Cortex of kidney (tissue), 1 donor: ENCODE measurements at places on chromosomes 5 and 9.

- DNase-seq = no peak
These were observed 12.0 kb upstream of the AJM1 start for GRCh38 chr9:136829981-136830885.

DNA sequence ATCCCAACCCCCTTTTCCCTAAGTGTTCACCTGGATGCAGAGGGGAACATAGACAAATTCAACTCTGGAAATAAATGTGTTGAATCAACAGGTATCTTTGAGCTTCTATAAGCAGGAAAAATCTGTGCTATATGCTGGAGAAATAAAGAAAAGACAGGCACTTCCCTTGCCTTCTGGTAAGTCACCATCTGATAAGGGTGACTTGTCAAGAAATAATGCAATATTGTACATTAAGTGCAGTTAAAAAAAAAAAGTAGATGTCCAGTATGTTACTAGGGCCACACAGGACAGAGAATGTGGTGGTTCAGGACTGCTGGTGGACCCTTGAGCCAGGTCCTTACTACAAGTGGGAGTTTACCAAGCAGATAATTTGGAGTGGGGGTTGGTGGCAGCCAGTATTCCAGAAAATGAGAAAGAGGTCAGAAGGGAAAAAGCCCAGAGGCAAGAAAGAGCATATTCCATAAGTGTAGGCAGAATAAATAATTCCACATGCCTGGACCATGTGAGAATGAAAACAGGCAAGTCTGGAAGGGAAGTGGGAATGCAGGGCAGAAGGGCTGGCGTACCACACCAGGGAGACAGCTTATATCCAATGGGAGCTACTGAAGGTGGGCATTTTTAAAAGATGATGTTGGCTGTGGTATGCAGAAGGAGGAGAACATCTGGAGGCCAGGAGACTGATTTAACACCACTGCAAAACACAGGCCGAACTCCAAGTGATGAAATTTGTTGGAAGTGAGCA, 209.9 kb downstream of the SEMA5A start:
- DNase-seq = no peak

GRCh38 chr5:116371935-116372334, 202.7 kb downstream of the SEMA6A start:
- no peak for DNase-seq

GRCh38 chr9:93258419-93258817, 74.5 kb downstream of the WNK2 start:
- no peak for DNase-seq

DNA sequence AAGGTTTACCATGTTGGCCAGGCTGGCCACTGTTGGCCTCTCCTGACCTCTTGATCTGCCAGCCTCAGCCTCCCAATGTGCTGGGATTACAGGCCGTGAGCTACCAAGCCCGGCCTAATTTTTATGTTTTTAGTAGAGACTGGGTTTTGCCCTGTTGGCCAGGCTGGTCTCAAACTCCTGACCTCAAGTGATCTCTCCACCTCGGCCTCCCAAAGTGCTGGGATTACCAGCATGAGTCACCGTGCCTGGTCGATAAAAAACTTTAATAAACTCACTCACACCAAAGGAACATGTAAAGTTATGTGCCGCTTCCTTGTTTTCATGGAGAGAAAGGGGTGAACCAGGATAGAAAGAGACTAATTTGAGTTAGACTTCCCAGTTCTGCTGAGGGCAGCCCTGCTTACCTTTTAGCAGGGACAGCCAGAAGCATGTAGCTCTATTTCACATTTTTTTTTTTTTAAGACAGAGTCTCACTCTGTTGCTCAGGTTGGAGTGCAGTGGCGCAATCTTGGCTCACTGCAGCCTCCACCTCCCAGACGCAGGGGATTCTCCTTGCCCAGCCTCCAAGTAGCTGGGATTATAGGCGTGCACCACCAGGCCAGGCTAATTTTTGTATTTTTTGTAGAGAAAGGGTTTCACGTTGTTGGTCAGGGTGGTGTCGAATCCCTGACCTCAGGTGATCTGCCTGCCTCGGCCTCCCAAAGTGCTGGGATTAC, 11.4 kb upstream of the HAUS6 start:
- no peak for DNase-seq

- DNase-seq = no peak
These were observed 130.5 kb upstream of the ITGA1 start for GRCh38 chr5:52657247-52657645.

- no peak for DNase-seq
These were observed 97.0 kb upstream of the ZNF366 start for GRCh38 chr5:72604111-72604797.

- no peak for DNase-seq
These were observed 978 bp upstream of the BRD3OS start for GRCh38 chr9:134024214-134024792.

DNA sequence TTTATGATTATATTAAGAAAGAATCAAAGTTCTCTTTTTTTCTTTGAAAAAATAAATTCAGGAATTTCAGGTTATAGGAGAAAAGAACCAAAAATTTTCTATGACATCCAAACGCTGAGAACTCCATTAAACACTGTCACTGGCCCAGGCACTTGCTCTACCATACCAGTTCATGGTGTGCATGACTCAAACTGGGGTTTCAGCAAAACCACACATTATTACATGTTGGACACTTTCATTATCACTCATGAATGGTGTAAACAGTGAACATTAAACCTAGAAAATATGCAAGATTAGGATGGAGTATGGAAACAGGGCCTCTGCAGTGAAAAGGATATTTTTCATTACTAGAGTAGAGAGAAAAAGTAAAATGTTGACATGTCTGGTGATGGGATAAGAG, 369.9 kb upstream of the FAM174A start:
- DNase-seq = no peak

GRCh38 chr9:107782381-107782780, 292.8 kb upstream of the KLF4 start:
- no peak for DNase-seq

DNA sequence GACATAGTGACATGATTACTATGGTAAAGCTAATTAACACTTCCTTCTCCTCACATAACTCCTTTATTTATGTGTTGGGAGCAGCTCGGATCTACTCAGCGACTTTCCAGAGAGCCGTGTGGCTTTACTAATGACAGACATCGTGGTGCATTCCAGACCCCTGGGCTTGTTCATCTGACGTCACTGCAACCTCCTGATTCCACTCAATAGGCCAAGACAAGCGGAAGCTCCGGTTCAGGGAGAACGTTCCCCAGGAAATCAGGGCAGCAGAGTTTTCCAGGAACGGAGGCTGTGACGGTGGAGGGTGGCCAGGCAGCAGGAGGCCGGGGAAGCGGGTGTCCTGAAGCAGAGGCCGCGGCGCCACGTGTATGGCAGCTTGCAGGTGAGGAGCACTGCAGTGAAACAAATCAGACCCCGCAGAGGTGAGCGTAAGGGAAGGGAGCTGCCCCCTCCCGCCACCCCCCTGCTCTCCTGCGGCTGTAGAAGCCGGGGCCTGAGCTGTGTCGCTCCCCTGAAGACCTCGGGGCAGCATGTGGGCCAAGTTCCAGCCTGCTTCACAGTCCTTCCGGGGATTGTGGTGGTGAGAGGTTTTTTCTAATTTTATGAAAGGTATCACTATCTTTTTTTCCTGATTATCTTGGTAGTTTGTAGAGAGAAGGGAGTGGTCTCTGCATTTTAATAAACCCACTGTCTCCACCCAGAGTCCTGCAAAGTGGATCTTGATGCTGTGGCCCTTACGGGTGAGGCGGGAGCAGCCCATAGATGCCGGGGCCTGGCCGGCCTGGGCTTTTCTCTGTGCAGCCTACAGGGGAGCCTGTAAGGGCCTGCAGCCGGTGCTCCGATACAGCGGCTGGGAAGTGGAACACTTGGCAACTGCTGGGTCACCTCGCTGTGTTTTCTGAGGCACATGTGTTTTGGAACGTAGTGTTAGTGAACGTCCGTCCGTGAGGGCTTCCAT, 220.4 kb upstream of the IRX4 start:
- no peak for DNase-seq

GRCh38 chr9:95726756-95727155, 148.7 kb upstream of the ERCC6L2 start:
- no peak for DNase-seq

- DNase-seq = no peak
These were observed 20.5 kb upstream of the B4GALT1 start for GRCh38 chr9:33187519-33188218.

DNA sequence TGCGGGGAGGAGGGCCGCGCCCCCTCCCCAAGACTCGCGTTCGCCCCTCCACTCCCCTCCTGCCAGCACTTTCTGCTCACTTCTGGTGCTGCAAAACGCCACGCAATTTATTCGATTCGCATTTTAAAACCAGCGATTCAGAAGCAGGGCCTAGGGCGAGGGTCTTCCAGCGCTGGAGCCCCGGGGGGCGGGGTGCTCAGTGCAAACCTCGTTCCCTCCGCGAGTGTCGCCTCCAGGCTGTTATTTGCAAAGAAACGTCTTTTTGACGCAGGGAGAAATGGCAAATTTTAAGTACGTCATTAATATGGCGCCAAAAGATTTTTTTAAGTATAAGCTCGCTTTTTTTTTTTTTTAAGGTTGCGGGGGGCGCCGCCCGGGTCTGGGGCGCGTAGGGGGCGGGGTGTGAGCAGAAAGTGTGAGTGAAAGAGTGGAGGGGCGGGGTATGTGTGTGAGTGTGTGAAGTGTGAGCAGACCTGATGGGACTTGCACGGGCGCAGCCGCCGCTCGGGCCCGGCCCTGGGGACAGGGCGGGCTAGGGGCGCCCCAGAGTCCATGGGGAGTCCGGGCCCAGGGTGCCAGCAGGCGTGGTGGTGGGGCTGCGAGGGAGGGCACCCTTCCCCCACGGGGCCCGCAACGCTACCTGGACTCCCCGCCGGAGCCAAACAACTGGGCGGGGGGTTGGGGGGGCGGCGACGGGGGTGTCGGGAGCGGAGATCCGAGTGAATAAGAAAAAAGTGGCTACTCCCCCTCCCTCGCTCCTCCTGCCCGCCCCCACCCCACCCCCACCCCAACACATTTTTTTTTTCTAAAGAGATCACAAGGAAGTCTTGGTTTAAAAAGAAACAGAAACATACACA, at the start of gene JADE2:
JADE2 (plus strand) TSS at position 845 of the 857 bp plus-strand sequence. CDS start 10,188 bp downstream, outside the sequence.
- DNase-seq = no peak

DNA sequence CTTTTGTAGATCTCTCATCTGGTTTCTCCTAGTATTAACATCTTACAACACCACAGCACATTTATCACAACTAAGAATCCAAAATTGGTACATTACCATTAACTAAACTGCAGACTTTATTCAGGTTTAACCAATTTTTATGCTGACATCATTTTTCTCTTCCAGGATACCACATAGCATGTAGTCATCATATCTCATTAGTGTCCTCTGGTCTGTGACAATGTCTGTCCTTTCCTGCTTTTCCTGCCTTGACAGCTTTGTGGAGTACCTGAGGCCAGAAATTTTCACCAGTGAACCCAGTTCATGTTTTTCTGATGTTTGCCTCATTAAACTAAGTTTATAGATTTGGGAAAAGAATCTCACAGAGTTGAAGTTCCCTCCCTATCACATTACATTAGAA, 294.7 kb upstream of the TNC start:
- DNase-seq = no peak

- DNase-seq = no peak
These were observed 162.7 kb downstream of the C9orf50 start for GRCh38 chr9:129458155-129458661.

GRCh38 chr5:150389531-150390266, 23.0 kb downstream of the CD74 start:
- no peak for DNase-seq

DNA sequence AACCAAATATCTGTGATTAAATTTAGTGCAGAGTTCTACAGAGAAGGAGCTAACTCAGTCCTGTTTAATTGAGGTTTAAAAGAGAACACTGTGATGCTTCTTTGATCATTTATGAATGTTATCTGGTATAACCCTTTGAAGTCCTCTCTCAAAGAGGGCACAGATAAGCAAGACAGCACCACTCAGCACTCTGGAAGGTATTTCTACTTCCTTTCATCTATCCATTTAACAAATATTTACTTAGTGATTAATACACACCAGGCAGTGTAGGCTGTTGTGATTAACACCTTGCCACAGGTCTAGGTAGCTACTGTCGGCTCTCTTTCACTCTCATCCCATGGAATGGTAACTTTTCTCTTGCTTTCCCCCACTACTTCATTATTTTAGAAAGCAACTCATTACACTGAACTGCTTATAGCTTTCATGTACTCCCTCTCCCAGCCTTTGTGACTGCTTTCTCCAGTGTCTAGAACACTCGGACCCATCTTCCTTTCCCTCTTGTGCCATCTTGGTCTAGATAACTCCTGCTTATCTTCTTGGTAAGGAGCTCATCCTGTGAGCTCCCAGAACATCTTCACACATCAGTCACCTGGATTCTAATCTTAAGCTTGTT, 54.7 kb downstream of the GLDC start:
- no peak for DNase-seq

DNA sequence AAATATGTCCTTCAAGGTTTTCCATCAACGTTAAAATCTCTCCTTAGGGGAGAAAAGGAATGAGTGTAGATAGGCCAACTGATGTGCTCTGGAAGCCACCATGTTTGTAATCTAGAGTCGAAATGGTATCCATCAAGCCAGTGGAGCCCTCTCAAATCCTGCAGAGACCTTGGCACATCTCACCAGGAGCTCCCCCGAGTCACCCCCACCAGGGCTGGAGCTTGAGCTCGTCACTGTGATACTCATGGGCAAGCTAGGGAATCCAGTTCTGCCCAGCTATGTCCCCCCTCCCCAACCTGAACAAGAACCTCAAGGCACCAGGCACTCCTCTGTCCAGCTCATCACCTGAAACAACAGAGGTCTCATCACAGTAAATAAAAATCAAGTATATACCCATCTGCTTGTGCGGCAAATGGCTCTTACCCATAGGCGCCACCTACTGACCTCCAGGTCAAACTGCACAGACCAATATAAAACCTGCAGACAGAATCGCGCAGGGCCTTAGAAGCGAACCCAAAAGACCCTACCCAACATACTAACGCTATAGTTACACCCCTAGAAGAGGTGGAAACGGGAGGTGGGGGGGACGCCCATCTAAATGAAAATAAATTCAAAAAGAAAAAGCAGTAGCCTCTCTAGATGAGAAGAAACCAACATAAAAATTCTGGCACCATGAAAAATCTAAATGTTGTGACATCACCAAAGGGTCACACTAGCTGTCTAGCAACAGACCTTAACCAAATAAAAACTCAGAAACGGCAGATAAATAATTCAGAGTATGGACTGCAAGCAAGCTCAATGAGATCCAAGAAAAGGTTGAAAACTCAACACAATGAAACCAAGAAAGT, 75.0 kb downstream of the TTC39B start:
- DNase-seq = no peak
